Thoracic aorta (tissue), 2 donors: ENCODE measurements at places on chromosomes 13 and 19. TPM values are rescaled to one million over a fixed set of nuclear protein-coding genes. Genes with fewer than 3 reads are reported as not detected.

ADM5 gene
- total RNA-seq: 2.8 TPM

GRCh38 chr13:85508683-85509329, 290.4 kb downstream of the SLITRK6 start:
- DNase-seq: no peak

SLC7A9 gene
- not detected for total RNA-seq

DNA sequence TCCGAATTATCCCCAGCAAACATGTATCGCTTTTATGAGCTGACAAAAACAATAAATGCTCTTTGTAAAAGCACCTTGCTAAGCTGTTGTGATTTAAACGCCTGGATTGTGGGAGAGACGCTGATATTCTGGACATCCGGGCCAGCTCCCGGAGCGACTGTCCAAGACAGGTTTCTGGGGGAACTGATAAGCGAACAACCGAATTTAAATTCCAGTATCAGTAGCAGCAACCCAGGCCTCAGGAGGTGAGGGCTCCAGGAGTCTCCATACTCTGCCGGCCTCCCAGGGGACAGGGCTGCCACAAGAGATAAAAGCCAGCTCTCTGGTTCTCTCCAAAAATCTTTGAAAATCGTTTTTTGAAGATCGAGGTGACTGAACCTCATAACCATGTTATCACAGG, 50.3 kb upstream of the VSTM2B start:
- DNase-seq: no peak

C5AR1 gene
- total RNA-seq: 51.9 TPM

- DNase-seq: no peak
These were observed 1644.1 kb downstream of the SLITRK5 start for GRCh38 chr13:89315287-89315686.

GRCh38 chr19:46744005-46744691, 1.7 kb upstream of the FKRP start:
- no peak for DNase-seq

DNA sequence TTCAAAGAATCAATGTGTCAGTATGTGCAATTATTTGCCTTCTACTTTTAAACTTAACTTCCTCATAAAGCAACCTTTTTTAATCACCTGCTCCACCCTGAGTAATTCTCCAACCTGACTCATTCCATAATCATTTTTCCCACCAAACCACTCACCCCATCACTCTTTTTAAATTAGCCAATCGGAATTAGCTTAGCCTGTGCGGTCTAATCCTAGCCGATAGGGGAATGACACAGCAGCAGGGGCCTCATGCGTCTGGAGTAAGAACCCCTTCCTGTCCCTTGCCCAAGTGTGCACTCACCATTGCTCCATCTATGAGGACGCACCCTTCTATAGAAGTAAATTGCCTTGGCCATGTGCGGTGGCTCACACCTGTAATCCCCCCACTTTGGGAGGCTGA, 27.4 kb upstream of the ZNF83 start:
- DNase-seq: no peak

GRCh38 chr13:106373304-106373988, 162.0 kb downstream of the EFNB2 start:
- DNase-seq: no peak

DNA sequence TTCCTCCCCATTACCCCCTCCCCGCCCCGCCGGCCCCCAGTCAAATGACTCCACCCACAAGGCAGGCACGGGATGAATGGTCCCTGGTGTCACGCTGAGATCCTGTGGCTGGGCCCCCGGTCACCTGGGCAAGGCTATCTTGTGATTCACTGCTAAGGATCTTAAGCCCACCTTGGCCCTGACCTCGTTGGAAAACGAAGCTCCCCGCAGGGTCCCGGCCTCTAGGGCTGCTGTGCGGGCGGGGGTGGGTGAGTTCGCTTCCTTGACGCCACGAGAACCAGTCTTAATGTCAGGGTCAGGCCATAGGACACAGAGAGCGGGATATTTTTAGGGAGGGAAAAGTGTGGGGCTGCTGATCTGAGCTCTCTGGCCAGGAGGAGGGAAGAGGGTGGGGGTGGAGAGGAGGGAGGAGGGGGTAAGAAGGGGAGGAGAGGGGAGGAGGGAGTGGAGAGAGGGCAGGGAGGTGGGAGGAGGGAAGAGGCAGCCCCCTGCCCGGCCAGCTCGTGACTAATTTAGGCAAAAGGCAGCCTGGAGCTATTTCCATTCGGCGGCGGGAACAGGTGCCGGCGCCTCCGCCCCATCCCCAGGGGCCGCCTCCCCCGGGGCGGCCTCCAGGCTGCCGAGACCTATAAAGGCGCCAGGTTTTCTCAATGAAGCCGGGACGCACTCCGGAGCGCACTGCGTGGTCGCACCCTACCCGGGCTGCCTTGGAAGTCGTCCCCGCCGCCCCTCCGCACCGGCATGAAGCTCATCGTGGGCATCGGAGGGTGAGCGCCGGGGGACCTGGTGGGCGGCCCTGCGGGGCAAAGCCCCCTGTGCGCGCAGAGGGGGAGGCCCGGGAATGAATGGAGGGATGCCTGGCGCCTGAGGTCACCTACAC, at the start of gene NMRK2:
Gene NMRK2, plus strand, starts transcription at position 139 of the 880 bp plus-strand sequence. Its CDS starts 603 bp downstream, at position 742.
- DNase-seq: no peak

GRCh38 chr13:24097064-24097463, 63.5 kb upstream of the SPATA13 start:
- no peak for DNase-seq

GRCh38 chr13:31875134-31875533, 135.8 kb downstream of the RXFP2 start:
- no peak for DNase-seq

DNA sequence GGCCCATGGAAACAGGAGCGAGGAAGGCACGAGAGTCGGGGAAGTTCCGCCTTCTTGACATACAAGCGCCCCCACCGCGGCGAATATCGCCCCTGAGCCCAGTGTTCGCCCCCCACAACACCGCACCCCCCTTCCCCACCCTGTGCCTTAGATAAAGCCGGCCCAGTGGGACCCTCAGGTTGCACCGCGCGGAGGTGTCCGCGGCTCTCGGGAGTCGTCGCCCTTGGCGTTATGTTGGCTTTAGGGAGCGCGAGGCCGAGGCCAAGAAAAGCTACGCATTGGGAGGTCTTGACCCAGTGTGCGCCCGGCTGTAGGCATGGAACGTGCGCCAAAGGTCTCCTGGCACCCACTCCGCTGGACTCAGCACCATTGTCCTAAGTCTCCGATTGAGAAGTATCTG, 603 bp upstream of the ZNF132 start:
- no peak for DNase-seq

DNA sequence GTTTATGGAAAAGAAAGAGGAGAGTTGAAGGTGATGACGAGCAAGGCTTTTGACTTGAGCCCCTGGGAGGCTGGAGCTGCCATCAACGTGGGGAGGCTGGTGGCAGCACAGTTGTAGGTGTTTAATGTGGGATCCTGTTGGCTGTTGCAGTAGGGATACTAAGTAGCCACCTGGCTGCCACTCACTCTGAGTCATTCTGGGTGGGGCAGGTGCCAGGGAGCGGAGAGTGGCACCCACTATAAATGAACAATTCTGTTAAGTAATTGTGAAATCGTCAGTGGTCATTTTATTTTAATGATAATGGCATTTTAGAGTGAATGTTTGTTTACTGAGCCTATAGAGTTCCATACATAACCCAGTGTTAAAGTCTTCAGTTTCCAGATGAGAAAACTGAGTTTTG, 9.8 kb downstream of the ZNF317 start:
- no peak for DNase-seq

- no peak for DNase-seq
These were observed 46.6 kb upstream of the TSC22D1 start for GRCh38 chr13:44622708-44623107.

GRCh38 chr19:2332341-2333026, 4.0 kb downstream of the SPPL2B start:
- DNase-seq: no peak

- DNase-seq: no peak
These were observed 278.9 kb upstream of the PCDH9 start for GRCh38 chr13:67509018-67509417.

DNA sequence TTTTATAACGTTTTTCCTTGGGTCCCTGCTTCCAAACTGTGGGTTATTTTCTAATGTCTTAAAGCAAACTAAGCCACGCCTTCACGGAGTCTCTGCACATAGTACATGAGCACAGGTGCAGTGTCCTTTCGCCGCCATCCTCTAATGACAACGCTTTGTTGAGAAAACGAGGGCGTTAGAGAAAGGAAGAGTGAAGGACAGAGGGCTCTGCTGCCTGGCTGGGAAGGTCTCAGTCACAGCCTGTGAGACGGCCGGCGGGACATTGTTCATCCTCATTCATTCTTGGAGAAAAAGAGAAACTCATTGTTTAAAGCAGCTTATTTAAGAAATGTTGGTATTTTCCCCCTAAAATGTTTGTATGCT, 9.5 kb downstream of the IL17D start:
- DNase-seq: no peak

COMP gene
- total RNA-seq: 16.9 TPM

DNA sequence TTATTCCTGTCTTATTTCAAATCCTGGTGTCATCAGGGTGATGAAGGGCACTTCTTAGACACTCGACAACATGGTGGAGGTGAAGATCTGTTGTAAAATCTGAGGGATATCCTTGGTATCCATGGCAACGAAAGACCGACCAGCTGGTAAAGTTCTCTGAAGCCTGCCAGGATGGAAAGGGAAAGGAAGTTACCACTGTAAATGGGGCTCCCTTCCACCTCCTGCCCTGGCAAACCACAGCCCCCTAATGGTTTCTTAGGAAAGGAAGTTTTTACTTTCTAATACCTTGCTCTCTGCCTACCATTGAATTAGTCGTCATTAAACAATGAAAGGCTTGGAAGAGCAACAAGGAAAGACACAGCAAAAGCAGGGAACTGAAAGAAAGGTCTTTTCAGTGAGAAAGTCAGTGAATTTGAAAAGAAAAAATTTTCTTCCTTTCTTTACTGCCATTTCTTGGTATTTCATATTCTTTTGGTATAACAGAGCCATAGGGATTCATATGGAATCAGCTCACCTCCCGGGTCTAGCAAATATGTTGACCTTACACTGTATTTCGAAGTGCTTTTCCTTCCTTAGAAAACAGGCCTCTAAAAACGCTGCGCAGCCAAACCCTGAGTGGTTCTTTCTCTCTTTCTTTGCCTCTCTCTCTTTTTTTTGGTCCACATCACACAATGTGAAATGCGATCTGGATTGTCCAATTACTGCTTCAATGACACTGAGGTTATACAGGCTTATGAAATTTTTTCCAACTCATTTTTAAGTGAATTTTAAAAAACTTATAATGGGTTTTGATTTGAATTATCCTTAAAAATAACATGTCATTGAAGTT, 111.0 kb downstream of the RGCC start:
- no peak for DNase-seq

DNA sequence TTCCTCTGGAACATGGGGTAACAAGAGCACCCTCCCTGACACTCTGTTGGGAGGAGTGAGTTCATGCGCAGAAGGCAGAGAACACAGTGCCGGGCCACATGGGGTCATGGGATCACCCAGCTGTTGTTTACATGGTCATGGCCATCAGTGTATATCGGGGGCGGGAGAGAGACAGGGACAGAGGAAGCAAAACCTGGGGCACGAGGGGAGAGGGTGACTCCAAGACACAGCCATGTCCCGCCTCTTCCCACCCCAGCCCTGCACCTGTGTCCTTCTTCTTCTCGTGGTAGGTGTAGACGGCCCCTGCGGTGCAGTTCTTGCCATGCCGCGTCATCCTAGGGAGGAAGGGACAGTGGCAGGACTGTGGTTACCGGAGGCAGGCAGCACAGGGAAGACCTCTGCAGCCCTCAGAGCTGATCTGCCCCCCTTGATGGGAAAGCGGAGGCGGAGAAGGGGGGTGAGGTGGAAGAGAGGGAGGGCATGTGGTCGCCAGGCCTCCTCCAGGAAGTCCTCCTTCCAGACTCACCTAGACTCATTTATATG, 19.9 kb downstream of the NOSIP start:
- DNase-seq: no peak

DNA sequence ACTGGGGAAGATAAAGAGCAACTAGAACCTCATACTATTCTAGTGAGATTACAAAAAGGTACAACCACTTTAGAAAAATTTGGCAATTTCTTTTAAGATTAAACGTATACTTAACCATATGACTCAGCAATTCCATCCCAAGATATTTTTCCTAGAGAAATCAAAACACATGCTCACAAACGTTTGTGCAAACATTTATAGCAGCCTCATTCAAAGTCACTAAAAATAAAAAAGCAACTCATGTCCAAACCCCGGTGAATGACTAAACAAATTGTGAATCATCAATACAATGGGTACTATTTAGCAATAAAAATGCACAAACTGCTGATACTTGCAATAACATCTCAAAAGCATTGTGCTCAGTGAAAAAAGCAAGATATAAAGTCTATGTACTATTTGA, 121.5 kb downstream of the FRY start:
- DNase-seq: no peak

DNA sequence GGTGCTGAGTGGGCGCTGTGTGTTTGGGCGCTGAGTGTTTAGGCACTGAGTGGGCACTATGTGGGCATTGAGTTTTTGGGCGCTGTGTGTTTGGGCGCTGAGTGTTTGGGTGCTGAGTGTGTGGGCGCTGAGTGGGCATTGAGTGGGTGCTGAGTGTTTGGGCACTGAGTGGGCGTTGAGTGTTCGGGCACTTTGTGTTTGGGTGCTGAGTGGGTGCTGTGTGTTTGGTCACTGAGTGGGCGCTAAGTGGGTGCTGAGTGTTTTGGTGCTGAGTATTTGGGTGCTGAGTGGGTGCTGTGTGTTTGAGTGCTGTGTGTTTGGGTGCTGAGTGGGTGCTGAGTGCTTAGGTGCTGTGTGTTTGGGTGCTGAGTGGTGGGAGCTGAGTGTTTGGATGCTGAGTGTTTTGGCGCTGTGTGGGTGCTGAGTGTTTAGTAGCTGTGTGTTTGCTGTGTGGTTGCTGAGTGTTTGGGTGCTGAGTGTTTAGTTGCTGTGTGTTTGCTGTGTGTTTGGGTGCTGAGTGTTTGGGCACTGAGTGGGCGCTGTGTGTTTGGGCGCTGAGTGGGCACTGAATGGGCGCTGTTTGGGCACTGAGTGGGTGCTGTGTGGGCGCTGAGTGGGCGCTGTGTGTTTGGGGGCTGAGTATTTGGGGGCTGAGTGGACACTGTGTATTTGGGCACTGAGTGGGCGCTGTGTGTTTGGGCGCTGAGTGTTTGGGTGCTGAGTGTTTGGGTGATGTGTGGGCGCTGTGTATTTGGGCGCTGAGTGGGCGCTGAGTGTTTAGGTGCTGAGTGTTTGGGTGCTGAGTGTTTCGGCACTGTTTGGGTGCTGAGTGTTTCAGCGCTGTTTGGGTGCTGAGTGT, 47.2 kb upstream of the F7 start:
- DNase-seq: no peak

GJB2 gene
- 0.27 TPM for total RNA-seq
